A549 treated with CpdA at 1 μM for 4 hours (cell line): ENCODE measurements at places on chromosomes 11 and 22. TPM values are rescaled to one million over a fixed set of nuclear protein-coding genes. Genes with fewer than 3 reads are reported as not detected.

The MMP12 gene
- total RNA-seq: 0.02 to 0.09 TPM in 2 of 5 replicates, not detected in the others

The RAB3IL1 gene
- total RNA-seq: 8.9 to 14.3 TPM (median 11.4 TPM) in 5 replicates

The CPT1B gene
- total RNA-seq: 10.5 to 15.7 TPM (median 13.6 TPM) in 5 replicates

The CCDC73 gene
- total RNA-seq: 0.02 to 0.10 TPM (median 0.04 TPM) in 4 of 5 replicates, not detected in the other

The GRM5 gene
- 0.03 TPM in 1 of 5 replicates, not detected in the others for total RNA-seq
